Right ventricle myocardium superior (tissue), 1 donor: ENCODE measurements at places on chromosomes 2 and 18.

- DNase-seq = no peak
Measured at GRCh38 chr2:233643128-233643527, 6.9 kb downstream of the UGT1A10 start.

DNA sequence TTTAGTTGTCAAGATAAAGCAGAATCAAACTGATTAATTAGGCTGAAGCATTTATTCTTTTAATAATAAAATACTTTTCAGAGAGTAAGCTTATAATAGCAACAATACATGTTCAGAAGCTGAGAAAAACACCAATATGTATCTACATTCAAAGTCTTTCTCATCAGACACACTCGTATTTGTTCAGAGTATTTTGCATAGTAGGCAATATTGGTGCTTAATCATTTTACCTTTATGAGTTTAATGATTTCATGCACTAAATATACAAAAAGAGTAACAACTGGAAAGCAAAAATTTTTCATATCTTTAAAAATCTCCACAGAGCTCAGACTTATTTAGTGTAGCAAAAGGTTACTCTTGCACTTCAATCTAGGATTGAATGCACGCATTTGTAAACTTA, 313.9 kb downstream of the ZEB2 start:
- DNase-seq = no peak

DNA sequence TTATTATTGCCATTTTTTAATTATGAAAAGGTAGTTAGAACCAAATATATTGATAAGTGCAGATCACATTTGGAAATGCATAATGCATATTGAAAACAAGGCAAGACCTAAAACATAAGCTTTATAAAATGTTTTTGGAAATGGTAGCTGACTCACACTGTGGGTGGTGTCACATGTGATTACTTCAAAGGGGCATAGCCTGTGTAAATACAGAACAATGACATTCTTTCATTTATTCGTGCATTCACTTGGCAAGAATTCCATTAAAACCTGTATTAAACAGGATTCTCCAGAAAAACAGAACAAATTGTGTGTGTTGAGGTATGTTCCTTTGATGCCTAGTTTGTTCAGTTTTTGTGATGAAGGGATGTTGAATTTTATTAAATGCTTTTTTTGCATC, 427.3 kb upstream of the ST6GAL2 start:
- no peak for DNase-seq

- DNase-seq = no peak
Measured at GRCh38 chr2:85753035-85753524, 711 bp upstream of the ATOH8 start.

DNA sequence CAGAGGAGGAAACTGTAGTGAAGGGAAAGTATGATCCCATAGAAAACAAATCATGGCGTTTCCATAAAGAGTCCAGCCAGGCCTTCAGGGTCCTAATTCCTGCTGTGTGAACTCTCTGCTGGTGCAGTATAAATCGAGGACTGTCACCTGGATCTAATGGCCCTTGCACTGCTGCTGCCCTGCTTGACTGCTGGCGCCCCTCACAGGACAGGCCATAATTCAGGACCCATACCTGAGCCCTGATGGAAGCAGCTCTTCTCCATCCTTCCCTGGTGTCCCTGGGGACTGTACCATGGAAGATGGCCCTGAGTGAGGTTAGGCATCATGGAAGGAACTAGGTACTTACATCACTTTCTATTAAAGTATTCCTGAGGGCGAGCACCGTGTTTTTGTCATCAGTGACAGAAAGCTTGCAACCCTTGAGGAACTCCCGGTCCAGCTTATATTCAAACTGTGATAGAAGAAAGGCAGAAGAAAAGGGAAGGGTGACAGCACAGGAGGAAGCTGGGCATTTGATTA, 116.9 kb downstream of the RIF1 start:
- no peak for DNase-seq

DNA sequence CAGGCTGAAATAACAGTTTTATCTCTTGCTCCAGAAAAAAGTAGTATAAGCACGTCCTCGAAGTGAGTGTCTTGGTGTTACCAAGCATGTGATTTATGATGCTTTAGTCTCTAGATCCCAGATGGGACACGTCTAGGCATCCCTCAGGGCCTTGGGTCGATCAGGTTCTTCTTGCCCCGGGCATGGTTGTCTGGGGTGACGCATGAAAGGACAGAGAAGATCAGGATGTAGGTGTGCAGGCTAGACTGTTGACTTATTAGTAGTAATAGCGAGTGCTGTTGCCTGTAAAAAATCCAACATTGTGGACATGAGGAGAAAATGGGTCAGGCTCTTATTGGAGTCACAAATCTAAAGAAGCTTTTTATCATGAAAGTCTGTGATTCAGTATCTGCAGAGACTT, 94.0 kb upstream of the NFU1 start:
- DNase-seq = no peak

GRCh38 chr2:73984203-73984921, at the start of gene TET3:
TSS of gene TET3 (plus strand) at chr2:73984910. CDS start at chr2:73986404, 1,494 bp downstream.
- DNase-seq = peak; percentile 68

GRCh38 chr2:85839461-85839860, 49.3 kb downstream of the ST3GAL5 start:
- no peak for DNase-seq

GRCh38 chr2:241390301-241391206, 34.5 kb downstream of the FARP2 start:
- DNase-seq = no peak

- DNase-seq = no peak
Measured at GRCh38 chr18:37986665-37987064, 421.1 kb upstream of the CELF4 start.

GRCh38 chr2:98380203-98380535, 33.9 kb downstream of the CNGA3 start:
- DNase-seq = no peak

- DNase-seq = no peak
Measured at GRCh38 chr2:137823196-137823595, 141.1 kb upstream of the HNMT start.

DNA sequence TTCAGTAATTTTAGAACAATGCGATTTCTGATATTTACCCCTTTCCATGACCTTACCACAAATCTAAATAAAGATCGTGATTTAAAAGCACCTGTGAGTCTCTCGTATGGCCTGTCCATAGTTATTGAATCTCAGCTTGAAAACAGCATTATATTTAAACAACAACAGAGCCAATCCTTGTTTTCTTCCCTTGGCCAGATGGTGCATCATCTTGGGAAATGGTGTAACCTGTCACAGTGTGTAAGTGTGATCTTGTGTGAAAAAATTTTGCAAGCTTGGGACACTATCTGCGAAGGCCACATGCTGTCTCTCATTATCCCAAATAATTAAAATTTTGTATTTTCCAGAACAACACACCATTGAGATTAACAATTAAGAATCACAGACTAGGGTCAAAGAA, 262.7 kb upstream of the SPHKAP start:
- DNase-seq = no peak

DNA sequence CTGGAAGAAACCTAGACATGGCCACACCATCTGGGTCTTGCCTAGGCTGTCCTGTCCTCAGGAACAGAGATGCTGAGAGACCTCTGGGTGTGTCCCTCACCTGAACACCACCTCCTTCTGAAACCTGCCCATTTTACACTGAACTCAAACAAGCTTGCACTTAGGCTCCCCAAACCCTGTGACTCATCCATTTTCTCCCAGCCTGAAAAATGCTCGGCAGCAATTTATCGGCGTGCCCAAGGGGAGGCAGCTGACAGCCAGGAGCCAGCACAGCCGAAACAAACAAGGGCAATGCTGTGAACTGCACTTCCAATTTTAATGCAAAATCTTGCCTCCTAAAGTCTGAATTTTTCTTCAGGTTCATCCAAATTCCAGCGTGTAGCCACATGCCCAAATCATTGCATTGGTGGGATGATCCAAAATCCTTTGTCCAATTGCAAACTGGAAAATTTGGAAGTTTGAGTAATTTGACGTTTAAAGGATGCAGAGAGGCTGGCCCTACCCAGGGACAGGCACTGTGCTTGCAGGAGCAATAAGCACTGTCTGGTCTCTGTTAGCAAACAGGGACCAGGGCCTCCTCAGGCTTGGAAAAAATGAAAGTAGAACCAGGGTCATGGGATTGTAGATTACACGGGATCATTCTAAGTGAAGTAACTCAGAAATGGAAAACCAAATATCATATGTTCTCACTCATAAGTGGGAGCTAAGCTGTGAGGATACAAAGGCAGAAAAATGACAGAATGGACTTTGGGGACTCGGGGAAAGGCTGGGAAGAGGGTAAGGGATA, 67.7 kb downstream of the GALNT14 start:
- DNase-seq = no peak
